ENCODE measurements at places on chromosomes 4 and X. TPM values are rescaled to one million over a fixed set of nuclear protein-coding genes. Genes with fewer than 3 reads are reported as not detected.

The CHIC2 gene
- total RNA-seq, result 21.3 TPM

The TLR7 gene
- not detected for total RNA-seq

The TRO gene
- total RNA-seq, result 28.4 TPM

The GRSF1 gene
- 75.2 TPM for total RNA-seq

The CXCL11 gene
- total RNA-seq, result not detected

The NSUN7 gene
- 2.0 TPM for total RNA-seq
